ENCODE measurements at places on chromosomes 11 and 22.

DNA sequence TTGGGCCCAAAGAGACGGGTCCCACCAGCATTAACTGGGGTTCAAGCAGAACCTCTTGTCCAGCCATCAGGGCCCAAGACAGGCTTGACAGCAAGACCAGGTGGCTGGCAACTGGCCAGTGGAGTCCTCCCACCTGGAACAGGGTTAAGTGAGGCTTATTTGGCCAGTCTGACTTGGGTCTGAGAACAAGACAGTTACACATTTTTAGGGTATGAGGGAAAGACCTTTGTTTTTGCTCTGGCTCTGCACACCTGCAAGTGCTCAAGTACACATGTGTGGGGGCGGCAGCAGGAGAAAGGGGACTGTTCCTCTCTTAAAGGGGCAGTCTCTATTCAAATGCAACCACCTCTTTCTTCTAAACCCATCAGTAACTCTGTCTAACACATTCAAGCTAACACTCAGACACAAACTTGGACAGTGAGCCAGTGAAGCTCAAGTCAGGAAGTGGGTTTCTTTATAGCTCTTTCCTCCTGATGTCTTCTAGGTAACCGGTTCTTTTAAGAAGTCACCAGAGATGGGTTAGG lies 116.2 kb downstream of the ETS1 start:
- DNase-seq: no peak

- no peak for DNase-seq
Measured at GRCh38 chr11:74147199-74147929, 23.4 kb downstream of the C2CD3 start.

DNA sequence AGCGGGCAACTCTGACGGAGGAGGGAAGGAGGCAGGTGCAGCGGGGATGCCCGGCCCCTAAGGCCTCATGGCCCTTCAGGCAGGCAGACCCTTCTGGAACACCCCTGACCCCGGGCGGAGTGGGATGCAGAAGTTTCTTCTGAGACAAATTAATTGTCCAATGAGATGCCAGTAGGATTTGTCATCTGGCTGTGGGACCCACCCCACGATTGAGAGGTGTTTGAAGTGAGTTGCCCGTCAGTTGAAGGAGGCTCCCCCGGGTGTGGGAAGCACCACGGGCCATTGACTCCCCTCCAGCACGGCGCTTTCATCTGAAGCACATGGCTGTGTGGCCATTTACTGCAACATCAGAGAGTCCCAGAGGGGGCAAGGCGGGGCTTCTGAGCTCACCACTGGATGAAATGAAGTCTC lies 527.8 kb downstream of the BRD1 start:
- DNase-seq: no peak

GRCh38 chr22:28268850-28269249 lies 349.8 kb upstream of the PITPNB start:
- no peak for DNase-seq

GRCh38 chr11:71075871-71076420 lies 176.4 kb downstream of the SHANK2 start:
- DNase-seq: no peak

- no peak for DNase-seq
Measured at GRCh38 chr11:115892016-115892415, 387.8 kb upstream of the CADM1 start.

DNA sequence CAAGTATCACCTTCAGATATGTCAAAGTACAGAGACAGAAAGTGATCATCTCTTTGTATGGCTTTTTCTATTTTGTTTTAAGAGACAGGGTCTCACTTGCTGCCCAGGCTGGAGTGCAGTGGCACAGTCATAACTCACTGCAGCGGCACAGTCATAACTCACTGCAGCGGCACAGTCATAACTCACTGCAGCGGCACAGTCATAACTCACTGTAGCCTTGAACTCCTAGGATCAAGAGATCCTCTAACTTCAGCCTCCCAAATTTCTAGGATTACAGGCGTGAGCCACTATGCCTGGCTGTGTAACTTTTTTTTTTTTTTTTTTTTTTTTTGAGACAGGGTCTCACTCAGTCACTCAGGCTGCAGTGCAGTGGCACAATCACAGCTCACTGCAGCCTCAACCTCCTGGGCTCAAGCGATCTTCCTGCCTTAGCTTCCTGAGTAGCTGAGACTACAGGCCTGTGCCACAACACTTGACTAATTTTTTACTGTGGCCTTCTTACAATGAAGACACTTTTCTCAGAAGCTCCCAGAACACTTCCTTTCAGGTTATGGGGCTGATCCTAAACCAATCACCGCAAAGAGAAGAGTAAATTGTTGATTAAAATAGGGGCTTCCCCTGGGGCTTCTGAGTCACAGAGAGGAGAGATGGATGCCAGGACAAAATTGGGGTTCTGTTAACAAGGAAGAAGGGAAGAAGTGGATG lies 9.0 kb upstream of the HIKESHI start:
- DNase-seq: no peak

DNA sequence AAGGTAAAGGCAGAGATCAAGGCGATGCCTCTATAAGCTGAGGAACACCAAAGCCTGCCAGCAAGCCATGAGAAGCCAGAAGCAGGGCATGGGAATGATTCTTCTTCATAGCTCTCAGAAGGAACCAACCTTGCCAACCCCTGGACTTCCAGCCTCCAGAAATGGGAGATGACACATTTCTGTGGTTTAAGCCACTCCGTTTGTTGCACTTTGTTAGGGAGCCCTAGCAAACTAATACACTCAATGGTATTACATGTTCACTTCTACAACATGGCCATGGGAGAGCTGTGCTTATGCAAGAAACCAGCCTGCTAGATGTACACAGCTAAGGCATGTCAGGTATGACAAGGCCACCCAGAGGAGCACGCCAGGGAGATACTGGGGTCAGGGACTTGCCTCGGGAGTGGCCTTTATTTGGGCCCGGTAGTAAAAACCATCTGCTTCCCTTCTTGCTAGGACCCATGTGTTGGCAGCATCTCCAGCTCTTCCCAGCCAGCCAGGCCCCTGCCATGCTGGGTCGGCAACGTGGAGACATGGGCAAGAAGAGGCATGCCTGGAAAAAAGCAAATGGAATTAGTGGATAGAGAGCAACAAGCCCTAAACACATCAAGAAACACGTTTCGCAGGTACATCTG lies 3.6 kb downstream of the C11orf16 start:
- DNase-seq: no peak

- no peak for DNase-seq
Measured at GRCh38 chr11:122681070-122681469, 25.5 kb downstream of the UBASH3B start.

DNA sequence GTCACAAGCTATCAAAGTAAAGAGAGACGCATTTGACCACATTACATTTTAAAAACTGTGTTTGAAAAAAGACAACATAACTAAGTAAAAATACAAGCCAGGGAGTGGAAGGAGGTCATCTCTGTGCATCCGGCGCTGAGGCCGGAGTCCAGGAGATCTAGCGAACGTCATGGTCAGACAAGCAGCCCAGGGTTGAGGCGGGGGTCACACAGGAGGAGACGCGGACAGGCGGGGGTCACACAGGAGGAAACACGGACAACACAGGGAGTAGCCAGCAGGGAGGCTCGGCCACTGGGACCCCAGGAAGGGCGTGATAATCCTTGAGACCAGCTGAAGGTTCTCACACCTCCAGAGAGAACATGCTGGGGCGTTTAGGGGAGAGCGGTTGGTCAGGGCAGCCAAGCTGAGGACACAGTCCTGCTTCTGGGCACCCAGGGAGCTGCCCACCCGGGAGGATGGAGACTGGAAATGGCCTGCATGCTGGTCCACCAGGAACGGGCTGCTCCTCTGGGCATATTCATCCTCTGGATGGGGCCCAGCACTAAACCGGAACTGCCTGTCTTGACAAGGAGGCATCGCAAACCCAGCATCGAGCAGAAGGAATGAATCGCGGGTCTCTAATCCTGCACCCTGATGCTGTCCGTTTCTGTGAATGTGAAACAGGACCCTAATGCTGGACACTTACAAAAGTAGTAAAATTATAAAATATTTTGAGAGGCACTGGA lies 40.9 kb upstream of the MUC5AC start:
- no peak for DNase-seq

DNA sequence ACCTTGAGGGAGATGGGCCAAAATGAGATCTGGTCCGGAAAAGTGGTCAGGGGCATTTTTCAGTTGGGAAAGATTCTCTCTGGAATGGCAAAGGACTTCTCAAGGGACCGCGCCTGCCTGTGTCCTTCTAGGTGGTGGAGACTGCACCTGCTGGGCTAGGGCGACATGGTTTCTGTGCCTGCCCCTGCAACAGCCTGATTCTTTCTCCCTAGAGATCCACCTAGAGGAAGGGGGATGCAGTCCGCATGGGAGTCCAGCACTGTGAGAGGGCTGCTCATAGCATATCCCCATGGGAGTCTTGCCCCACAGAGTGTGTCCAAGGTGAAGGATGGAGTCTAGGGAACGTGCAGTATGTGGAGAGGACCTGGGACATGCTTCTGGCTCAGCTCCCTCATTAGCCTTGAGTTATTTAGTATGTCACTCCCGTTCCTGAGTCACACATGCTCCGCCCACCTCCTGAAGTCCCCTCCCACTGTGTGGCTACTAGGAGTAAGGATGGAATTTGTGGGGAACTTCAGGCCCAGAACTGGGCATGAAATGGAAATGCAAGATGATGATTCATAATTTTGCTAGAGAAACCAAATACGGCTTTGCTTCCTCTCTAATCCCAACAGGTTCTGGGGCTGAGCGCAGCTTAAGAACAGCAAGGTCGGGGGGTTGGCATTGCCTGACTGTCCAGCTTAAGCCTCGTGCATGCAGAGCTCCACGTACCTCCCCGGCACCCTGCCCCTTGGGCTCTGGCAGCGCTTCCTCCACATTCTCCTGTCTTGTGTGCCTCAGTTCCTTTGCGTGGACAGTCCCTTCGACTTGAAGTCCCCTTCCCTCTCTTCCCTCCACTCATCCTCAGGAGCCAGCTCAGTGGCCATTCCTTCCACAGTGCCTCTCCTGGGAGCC lies 35.0 kb downstream of the GRIK4 start:
- DNase-seq: no peak

DNA sequence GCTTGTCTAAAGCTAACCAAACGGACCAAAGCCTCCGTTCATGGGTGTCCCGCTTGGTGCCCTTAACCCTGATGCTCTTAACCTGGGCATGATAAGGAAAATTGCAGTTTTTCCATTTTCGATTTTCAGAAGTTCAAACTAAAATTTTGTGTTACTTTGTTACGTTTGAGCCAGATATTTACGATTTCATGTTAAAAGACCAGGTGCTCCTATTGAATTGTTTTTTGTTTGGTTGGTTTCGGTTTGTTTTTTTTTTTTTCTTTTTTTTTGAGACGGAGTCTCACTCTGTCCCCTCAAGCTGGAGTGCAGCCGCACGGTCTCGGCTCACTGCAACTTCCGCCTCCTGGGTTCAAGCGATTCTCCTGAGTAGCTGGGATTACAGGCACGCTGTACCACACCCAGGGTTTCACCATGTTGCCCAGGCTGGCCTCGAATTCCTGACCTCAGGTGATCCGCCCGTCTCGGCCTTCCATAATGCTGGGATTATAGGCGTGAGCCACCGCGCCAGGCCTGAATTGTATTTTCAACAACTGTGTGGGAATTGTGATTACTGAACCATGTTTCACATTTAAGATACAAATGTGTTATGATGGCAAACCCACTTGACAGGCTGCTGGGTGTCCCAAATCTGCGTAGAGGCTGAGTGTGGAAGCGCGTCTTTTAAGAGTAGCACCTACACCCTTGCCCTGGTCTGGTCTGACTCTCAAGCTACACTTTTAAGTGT lies 864 bp upstream of the USP28 start:
- no peak for DNase-seq

DNA sequence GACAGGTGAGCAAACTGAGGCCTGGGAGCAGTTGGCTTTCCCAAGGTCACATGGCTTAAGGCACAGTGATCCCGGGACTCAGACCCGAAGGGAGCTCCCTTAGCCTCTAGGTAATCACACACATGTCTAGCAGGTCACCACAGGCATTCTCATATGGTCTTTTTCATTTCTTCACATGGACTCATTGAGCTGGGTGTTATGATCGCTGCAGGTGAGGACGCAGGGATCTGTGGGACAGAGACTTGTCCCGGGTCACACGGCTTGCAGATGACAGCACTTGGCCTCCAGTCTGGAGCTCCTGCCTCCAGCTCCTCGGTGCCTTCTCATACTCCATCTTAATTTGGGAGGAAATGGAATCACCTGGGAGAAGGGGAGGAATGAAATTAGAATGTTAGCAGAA lies 23.6 kb upstream of the CACNG2 start:
- no peak for DNase-seq

DNA sequence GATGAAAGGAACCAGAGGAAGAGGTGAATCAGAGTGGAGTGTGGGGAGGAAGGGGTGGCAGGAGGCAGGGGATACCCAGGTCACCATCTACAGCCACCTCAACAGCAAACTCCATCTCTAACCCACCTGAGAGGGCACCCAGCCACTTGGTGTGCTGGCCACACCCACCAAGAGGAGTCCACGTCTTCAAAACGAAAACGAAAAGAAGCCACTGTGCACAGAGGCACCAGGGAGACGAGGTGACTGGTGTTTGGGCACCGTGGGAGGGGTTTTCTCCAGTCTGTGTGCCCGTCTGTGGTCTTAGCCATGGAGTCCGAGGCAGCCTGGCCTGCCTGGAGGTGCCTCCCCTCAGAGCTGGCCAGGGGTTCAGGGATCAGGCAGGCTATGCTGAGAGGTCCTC lies 20.2 kb downstream of the PDGFB start:
- DNase-seq: no peak

- DNase-seq: no peak
Measured at GRCh38 chr22:32177221-32177765, 18.2 kb upstream of the C22orf42 start.

GRCh38 chr11:128483211-128483788 lies 104.1 kb downstream of the ETS1 start:
- DNase-seq: no peak

GRCh38 chr22:43600265-43600664 lies 188.5 kb downstream of the MPPED1 start:
- DNase-seq: no peak

DNA sequence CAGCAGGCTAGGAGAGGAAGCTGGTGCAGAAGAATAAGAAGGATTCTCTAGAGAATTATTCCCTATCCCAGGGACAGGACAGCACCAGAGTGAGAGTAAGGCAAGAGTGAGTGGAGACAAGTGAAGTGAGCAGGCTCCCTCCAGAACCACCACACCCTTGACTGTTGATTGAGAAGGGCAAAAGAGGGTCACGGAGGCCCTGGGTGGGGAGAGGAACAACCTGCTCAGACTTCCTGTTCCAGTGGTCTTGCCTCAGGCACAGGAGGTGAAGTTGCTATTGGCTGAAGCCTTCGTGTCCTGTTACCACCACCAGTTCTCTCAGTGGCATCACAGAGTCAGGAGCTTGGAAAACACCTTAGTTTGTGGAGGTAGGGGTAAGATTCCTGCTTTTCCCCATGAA lies 51.7 kb upstream of the CCDC89 start:
- DNase-seq: no peak

GRCh38 chr22:46703171-46703995 lies 34.7 kb downstream of the CERK start:
- DNase-seq: no peak

GRCh38 chr11:720642-721246 lies 14.7 kb downstream of the EPS8L2 start:
- DNase-seq: no peak

GRCh38 chr11:66617155-66617834 lies 865 bp downstream of the RBM14 start:
- DNase-seq: no peak
